ENCODE measurements at places on chromosomes 16 and 17.

- DNase-seq: no peak
Measured at GRCh38 chr17:72510351-72511016, 389.7 kb downstream of the SOX9 start.

GRCh38 chr16:84683691-84684591 is 15.9 kb upstream of the USP10 start:
- no peak for DNase-seq

DNA sequence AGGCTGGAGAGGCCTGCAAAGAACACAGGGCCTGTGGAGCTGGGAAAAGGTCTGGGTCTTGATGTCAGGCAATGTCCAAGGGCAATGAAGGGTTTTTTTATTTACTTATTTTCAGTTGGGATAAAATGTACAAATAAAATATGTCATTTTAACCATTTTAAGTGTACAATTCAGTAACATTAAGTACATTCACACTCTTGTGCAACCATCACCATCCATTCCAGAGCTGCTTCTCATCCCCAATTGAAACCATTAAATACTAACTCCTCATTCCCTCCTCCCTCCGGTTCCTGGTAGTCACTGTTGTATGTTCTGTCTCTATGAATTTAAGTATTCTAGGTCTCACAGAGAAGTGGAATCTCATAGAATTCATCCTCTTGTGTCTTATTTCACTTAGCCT is 444.7 kb downstream of the HS3ST3B1 start:
- no peak for DNase-seq

GRCh38 chr16:1089822-1090619 is 6.0 kb downstream of the C1QTNF8 start:
- DNase-seq: no peak

- DNase-seq: no peak
Measured at GRCh38 chr16:2751577-2752034, 832 bp upstream of the SRRM2 start.

- no peak for DNase-seq
Measured at GRCh38 chr16:472199-472504, 46.7 kb downstream of the RAB11FIP3 start.

DNA sequence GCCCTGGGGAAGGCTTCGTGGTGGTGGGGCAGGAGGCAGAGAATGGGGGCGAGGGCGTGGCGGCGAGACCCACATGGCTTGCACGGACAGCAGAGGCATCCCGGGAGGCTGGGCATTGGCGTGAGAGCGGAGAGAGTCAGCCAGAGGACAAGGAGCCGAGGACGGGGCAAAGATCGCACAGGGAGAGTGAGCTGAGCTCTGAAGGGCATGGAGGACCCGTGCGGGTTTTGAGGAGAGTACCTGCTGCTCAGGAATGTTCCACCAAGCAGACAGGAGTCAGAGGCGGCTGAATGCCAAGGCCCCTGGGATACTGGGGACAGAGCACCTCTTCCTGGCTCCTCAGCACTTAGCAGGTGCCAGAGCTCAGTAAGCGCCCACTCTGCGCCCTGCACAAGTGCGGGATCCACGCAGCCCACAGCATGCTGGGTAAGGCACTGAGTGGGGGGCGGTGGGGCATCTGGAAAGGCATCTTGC is 47.8 kb downstream of the ARHGAP27 start:
- DNase-seq: no peak

DNA sequence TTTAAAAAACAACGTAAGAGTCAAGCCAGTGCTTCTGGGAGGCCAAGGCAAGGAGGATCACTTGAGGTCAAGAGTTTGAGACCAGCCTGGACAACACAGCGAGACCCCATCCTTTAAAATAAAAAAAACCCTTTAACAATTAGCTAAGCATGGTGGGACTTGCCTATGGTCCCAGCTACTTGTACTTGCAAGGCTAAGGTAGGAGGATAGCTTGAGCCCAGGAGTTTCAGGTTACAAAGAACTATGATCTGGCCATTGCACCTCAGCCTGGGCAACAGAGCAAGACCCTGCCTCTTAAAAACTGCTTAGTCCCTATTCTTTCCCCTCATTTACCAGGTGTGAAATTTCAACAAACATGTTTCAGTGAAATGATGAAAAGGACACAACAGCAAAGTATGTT is 89.5 kb downstream of the STH start:
- no peak for DNase-seq

DNA sequence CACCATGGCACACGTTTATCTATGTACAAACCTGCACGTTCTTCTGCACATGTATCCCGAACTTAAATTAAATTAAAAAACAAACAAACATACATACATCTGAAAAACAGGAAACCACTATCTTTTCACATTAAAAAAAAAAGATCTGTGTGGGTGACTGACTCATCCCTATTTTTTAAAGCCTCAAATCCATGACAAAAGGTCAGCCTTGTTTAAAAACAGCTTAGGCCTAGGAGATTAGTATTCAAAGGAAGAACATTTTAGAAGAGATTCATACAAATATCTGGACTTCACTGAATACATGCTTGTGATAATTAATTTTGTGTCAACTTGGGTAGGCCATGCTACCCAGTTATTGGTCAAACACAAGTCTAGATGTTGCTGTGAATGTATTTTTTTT is 4.7 kb upstream of the PRKAR1A start:
- DNase-seq: no peak

GRCh38 chr17:2405247-2405926 is 4.5 kb upstream of the MNT start:
- peak; percentile 82 for DNase-seq
